ENCODE measurements at places on chromosomes 7 and 10.

- no peak for DNase-seq
Observed at GRCh38 chr7:128391805-128392204, 18.0 kb downstream of the IMPDH1 start.

DNA sequence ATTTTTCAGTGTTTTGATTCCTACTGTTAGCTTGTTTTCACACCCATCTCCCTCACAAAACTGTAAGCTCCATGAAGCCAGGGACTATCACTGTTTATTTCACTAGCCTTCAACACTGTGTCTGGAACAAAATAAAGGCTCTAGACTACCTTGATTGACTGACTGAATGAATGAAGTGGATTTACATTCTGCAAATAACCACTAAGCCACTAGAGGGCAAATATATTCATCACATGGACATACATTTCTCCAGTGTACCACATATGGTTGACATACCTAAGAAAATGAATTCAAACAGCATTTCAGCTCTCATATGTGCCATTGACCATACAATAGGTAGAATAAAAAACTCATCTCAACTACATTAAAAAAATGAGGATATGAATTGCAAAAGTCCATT, 185.9 kb downstream of the RAB11FIP2 start:
- no peak for DNase-seq

DNA sequence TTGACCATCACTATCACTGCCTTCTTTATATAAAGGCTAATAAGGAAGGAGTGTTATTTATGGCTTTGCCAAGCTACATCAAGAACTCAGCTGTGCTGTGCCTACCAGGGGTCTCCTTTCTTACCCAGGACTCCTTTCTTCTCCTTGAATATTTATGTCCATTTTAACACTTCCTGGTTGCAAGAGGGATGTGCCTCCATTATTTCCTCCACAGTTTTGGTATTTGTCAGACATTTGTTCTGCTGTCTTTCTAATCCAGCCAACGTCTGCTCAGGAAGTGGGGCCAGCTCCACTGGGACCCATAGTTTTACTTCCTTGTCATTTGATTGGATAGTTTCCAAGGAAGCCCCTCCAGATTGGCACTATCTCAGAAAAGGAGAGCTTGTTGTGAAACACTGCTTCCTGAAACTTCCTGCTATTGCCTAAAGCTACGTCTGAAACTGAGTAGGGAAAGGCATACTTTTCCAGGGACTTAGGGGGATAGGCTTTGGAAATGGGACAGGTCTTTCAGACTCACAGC, 6.6 kb upstream of the STRIP2 start:
- no peak for DNase-seq

- no peak for DNase-seq
Observed at GRCh38 chr7:80088705-80089104, 45.9 kb upstream of the GNAI1 start.

DNA sequence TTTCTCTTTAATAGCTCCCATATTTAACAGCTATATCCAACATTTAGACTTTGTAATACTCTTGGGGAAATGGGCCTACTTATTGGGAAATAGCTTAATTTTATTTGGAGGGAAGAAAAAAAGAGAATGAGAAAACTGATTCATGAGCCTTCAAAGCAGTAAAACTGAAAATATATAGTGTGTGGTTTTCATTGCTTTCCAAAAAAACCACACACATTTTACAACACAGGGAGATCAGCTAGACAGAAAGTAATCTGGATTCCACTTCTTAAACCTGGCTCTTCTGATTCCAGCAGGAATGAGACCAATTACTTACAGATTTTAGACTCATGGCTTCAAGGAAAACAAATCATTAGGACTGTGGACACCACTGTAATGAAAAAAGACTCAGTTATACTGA, 48.7 kb downstream of the CH25H start:
- DNase-seq = no peak

DNA sequence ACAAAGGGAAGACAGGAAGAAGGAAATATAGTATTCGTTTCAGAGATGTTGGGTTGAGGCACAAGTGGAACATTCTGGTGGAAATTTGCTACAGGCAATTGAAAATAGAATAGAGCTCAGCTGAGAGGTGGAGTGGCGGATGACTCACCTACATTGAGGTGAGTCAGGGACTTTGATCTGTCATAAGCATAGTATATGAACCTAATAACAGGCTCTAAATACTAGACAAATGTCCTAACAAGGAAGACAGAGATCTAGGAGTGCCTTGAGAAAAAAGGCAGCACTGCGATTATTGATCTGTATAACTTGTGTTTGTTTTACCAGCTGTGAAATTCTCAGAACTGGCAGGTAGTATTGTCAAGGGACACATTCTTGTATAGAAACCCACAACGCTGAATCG, 907 bp upstream of the IFRD1 start:
- DNase-seq = peak; percentile 4

- DNase-seq = no peak
Observed at GRCh38 chr10:86547296-86547695, 25.7 kb upstream of the WAPL start.

GRCh38 chr10:7362471-7362870, 48.4 kb downstream of the SFMBT2 start:
- no peak for DNase-seq

GRCh38 chr10:124325633-124325914, 93.1 kb downstream of the OAT start:
- DNase-seq = no peak

DNA sequence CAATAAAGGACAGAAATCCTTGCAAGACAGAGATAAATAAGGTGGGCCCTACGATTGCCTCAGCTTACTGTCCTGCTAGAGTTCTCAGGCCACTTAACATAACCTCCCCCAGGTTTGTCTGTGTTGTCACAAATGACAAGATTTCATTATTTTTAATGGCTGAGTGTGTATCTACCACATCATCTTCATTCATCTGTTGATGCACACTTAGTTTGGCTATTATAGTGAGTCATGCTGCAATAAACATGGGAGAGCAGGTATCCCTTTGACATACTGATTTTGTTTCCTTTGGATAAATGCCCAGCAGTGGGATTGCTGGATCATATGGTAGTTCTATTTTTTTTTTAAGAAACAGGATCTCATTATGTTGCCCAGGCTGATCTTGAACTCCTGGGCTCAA, 60.6 kb downstream of the PRTFDC1 start:
- no peak for DNase-seq

DNA sequence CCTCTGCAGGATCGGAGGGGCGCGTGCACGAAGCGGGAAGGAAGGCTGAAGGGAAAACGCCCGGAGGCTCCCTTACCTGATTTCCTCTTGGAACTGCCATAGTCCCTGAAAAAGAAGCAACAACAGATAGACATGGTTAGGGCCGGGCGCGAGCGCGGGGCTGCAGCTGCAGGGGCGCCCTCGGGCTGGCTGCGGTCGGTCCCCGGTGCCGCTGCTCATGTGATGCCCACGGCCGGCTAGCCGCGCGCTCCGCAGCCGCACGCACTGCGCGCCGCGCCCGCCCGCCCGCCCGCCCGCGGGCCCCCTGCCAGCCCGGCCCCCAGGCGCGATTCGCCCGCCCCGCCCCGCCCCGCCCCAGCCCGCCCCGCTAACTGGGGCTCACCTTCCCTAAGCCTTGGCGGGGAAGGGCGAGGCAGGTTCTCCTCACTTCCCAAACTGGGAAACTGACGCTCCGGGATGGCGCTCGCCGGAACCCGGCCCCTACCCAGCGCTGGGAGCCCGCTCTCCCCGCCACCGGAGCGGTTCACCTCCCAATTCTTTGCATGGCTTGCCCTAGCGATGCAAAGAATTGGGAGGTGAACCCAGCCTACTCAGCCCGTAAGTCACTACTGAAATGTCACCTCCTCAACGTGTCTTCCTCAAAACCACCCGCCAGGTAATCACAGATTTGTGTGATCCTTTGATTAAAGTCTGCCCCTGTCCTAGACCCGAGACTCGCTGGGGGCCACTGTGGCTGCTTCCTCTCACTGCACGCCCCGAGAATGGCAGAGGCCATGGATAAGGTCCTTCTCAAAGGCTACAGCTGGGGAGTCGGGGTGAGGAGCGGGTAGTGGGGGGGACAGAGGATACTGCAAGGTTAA, 162.2 kb downstream of the SH3PXD2A start:
- peak; percentile 9 for DNase-seq

GRCh38 chr10:98326621-98327027, 58.6 kb upstream of the LOXL4 start:
- DNase-seq = no peak

GRCh38 chr10:14581553-14582321, 193.0 kb downstream of the FAM107B start:
- no peak for DNase-seq

GRCh38 chr7:47373871-47374451, 207.9 kb downstream of the TNS3 start:
- DNase-seq = no peak

DNA sequence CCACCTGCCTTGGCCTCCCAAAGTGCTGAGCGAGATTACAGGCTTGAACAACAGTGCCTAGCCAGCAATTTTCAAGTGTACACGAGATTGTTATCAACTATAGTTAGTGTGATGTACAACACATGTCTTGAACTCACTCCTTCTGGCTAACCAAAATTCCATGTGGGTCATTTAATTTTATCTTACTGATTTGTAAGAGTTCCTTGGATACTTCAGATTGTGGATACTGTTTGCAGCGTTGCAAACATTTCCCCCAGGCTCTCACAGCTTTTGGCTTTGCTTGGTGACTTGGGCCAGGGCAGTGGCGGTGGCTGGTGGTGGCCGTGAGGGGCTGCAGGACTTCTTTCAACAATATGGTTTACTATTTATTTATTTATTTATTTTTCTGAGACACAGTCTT, 8.5 kb upstream of the TMEM270 start:
- DNase-seq = no peak

GRCh38 chr7:47538846-47539311, 43.0 kb downstream of the TNS3 start:
- no peak for DNase-seq

- DNase-seq = no peak
Observed at GRCh38 chr7:831596-832166, 595 bp upstream of the SUN1 start.

- DNase-seq = no peak
Observed at GRCh38 chr7:99033765-99034164, 110.1 kb downstream of the SMURF1 start.

GRCh38 chr7:81128011-81128410, 209.2 kb upstream of the SEMA3C start:
- DNase-seq = no peak

All from effector CD8-positive, alpha-beta T cell (primary cell).